ENCODE measurements at places on chromosomes 1 and 21.
A peak's percentile ranks its signal among the peaks of the same experiment; 100 is the strongest.

GRCh38 chr1:152774875-152775274, at the start of gene LCE1F:
TSS of gene LCE1F (plus strand) at chr1:152775140. CDS start at chr1:152776372, 1,232 bp downstream.
- no peak for DNase-seq

GRCh38 chr1:234980645-234981396, 147.8 kb downstream of the TOMM20 start:
- peak; percentile 62 for DNase-seq

GRCh38 chr1:44419901-44420300, 14.8 kb downstream of the RNF220 start:
- no peak for DNase-seq

DNA sequence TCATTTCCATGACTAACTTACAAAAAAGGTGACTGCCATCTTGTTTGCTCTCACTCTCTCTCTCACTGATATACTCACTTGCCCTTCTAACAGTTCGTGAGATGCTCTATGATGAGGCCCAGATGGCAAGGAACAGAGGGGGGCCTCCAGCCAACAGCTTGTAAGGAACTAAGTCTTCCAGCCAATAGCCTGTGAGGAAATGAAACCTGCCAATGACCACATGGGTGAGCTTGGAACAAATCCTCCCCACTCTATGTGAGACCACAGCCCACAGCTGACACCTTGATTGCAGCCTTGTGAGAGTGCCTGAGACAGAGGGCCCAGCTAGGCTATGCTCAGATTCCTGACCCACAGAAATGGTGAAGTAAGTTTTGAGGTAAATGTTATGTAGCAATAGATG, 153.7 kb downstream of the HHIPL2 start:
- DNase-seq: no peak

GRCh38 chr1:208318150-208318734, 74.1 kb upstream of the PLXNA2 start:
- no peak for DNase-seq
